Stimulated activated CD4-positive, alpha-beta T cell treated with anti-CD3 and anti-CD28 coated beads, TNF-alpha, amount 100 ng/mL, for 24 hours (primary cell): ENCODE measurements at places on chromosomes 7 and 10.

DNA sequence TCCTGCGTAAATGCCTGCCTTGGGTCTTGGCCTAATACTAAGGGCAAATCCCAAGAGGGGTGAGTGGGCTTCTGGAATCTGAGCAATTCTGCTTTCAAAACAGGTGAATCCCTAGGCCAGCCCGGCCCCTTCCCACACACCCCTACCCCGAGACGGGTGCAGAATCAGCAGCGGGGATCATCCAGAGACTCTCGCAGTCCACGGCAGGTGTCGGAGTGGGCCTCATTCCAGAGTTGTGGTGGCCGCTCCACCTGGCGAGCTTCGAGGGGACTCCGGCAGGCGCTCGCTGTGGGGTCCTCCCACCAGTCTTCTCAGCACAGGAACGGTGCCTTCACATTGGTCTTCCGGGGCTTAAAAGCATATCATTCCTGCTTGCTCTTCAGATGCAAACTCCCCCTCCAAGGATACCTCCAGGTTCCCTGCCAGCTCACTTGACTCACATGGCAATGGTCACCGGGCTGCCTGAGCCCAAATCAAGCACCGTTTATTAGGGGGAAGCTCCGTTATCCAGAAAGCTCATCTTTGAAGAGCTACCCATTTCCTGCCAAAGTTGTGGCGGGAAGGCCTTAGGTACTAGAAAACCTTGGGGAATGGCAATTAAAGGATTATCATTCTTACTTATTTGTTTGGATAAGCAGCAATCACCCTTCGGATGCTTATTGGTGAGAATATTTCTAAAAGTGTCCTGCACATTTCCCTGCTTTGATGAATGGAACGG is 67.6 kb downstream of the PRKAG2 start:
- no peak for DNase-seq

DNA sequence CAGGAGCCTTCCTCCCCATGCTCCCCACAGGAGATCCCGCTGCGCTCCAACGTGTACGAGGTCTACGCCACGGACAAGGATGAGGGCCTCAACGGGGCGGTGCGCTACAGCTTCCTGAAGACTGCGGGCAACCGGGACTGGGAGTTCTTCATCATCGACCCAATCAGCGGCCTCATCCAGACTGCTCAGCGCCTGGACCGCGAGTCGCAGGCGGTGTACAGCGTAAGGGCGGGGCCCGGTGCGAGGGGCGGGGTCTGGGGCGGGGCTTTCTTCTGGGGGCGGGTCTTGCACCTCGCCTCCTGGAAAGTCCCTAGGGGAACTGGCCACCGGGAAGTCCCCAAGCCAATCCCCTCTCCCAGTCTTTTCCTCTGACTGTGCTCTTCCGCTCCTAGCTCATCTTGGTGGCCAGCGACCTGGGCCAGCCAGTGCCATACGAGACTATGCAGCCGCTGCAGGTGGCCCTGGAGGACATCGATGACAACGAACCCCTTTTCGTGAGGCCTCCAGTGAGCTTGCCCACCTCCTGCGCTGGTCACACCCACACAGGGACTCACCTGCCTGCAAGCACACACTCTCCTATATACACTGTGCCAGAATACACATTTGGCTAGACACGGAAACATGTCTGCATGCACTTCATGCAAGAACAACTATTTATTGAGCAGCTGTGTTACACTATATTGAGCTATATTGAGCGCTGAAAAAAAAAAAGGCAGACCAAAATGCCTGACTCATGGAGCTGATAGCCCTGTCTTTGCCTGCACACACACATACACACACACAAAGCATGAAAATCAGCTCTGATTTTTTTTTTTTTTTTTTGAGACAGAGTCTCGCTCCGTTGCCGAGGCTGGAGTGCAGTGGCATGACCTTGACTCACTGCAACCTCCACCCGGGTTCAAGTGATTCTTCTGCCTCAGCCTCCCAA is 32.7 kb upstream of the VSIR start:
- DNase-seq = no peak

GRCh38 chr10:103552856-103553742 is 59.6 kb downstream of the NEURL1 start:
- no peak for DNase-seq

DNA sequence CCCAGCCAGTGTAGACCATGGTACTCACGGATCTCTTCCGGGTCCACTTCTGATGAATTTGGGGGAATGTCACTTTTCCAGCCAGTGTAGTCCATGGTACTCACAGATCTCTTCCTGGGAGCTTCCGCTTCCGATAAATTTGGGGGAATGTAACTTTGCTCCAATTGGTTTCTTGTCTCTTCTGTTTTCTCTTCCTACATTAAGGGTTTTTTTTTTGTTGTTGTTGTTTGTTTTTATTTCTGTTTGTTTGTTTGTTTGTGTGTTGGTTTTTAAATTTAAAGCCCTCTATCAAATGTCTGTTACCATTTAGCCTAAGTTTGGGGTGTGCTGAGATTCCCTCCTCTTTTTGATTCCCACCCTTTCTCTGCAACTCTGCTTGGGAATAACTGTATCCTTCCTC is 475.8 kb upstream of the FZD8 start:
- no peak for DNase-seq

DNA sequence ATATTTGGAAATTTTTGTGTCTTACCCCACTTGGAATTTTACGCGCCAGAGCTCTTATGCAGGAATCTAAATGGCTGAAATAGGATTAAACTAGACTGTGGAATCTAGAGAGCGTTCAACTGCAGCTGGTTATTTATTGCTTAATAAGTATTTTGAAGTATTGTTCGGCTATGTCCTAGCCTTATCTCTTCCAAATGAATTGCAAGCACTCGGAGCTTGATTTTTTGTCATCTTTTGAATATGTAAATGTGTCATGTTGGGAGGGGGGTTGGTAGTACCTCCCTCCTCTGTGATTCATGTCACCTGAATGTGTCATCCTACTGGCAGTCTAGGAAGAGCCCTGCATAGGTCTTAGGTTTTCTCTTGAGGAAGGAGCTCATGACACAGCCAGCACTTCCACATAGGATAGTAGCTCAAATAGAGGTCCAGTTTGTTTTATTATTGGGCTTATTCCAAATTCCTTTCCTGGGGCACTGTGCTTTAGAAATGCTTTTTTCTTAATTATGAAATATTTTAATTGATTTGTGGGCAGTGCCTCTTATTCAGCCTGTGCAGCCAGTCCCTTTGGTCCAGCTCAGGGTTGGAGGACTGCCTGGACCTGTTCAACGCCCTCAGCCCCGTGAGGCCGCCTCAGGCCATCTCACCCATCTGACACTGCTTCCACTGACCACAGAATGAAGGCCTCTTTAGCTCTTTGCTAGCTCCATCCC is 22.5 kb upstream of the TRIL start:
- DNase-seq = no peak

DNA sequence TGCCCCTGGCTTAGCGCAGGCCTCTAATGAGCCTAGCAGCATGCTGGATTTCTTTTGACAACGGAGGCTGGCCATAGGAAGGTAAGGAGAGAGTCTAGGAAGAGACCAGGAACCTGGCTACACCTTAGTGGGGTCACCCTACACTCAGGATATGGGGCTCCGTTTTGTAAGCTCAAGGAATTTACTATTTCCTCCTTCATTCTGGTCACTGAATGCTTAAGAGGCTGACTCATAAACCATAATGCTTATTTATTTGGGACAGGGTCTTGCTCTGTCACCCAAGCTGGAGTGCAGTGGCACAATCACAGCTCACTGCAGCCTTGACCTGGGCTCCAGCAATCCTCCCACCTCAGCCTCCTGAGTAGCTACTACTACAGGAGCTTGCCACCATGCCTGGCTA is 38.4 kb downstream of the CARD11 start:
- no peak for DNase-seq

- DNase-seq = no peak
Observed at GRCh38 chr7:114806590-114807162, 115.2 kb upstream of the MDFIC start.

GRCh38 chr7:41501466-41501865 is 201.4 kb downstream of the INHBA start:
- no peak for DNase-seq

DNA sequence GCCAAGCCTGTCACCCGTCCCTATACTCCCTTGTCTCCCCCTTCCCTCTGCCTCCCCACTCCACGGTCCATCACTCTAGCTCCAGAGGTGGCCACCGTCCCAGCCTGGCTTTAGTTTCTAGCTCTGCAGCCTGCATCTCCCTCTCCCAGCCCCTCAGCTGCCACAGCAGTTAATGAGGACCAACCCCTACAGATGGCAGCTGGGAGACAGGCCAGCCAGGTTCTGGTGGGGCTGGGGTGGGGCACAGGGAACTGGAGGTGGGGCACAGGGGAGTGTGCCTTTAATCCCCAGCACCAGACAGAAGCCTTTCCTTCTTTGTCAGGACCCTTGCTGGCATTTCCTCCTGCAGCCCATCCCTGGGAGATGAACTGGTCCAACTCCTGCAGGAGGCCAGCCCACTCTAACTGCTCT is 21.1 kb downstream of the UNC5B start:
- no peak for DNase-seq

DNA sequence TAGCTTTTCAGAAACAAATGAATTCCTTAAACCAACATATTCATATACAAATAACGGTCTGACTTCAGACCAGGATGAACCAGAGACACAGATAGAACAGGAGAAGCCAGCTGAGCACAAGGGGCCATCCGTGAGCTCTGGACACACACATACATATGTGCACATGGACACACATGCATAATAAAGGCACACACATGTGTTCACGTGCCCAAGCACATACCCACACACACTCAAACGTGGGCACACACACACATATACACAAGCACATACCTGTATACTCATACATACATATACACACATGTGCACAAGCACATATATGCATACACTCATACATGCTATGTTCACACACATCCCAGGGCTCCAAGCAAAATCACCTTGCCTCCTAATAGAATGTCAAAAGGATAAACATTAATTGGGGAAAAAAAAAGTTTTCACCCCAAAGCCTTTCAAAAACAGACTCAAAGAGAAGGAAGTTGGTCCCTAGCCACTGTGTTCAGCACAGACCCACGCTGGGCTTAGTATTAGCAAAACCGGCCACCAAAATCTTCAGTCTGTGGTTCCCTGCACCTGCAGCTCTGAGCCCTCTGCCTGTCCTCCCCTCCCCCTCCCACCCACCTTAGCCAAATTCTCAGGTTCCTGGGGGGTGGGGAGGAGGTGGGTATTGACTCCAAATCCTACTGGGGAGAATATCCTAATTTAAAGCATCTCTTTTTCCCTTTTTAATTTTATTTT is 100.4 kb upstream of the MACROH2A2 start:
- DNase-seq = no peak

DNA sequence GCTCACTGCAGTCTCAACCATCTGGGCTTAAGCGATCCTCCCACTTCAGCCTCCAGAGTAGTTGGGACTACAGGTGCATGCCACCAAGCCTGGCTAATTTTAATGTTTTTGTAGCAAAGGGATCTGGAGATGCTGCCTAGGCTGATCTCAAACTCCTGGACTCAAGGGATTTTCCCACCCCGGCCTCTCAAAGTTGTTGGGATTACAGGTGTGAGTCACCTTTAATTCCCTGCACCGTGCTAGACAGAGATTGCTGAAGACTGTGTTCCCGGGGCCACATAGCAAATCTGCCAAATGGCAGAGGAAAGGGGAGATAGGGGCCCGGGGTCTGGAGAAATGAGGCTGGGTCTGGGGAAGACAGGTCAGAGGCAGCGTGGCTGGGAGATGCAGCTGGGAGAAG is 20.6 kb upstream of the PSMG3 start:
- no peak for DNase-seq

GRCh38 chr10:119806334-119807130 is 66.1 kb downstream of the MCMBP start:
- no peak for DNase-seq

DNA sequence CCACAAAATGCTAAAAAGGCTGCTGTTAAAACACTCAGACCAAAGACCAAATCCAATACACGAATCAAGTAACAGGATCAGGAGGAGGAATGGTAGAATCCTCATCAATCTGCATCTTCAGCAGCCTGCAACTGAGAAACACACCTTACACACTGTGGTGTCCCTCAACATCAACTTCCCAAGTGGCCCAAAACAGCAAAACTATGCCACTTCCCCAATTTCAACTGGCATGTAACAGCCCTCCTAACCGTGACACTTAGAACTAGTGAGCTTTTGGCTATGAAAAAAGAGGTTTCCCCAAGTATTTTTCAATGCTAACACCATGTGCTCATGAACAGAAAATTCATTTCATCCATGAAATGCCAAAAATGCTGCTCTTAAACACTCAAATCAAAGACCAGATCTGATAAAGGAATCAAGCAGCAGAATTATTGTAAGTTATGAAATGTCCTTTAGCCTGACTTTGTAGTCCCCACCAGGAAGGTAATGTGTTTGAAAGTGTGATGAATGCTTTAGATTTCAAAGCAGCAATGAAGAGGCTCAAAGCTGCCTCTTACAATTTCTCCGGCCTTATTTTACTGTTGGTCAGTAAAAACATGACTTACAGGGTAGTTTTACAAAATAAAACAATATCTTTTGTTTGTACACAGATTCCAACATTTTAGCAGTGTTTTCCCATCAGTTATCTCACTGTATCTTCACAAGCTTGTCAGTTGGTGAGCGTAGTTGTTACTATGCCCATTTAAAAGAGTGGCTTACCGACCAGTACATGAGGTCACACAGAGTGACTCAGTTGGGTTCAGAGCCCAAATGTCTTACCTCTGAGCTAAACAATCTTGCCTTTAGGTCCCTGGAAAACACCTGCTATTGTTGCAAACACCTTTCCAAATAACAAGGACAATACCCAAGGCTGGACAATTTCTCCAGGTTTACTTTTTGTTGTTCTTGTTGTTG is 65.7 kb upstream of the ASAH2 start:
- no peak for DNase-seq

GRCh38 chr10:31095677-31096560 is 64.3 kb upstream of the ZNF438 start:
- no peak for DNase-seq

DNA sequence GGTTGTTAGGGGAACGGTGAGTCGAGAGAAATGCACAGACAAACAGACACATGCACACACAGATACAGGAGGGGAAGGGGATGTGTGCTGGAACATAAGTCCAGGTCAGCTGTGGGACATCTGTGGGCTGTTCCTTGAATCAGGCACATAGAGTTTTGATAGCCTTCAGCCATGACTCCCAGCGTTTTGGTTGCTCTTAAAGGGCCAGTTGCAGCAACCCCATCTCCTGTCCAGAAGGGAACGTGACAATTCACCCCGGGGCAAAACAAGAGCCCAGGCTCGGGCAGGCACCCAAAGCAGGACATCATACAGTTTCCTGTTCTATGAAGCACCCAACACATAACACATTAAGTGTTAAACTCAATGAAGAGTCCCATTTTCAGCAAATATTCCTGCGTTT is 9.6 kb downstream of the INSYN2A start:
- no peak for DNase-seq
